Brain pericyte (primary cell): ENCODE measurements at places on chromosomes 6 and 20.

- no peak for DNase-seq
These were observed 141.2 kb downstream of the BMP2 start for GRCh38 chr20:6908673-6909072.

GRCh38 chr6:119090256-119090655 is 11.8 kb upstream of the FAM184A start:
- no peak for DNase-seq

GRCh38 chr20:45850926-45851325 is 6.3 kb downstream of the ACOT8 start:
- DNase-seq = no peak

DNA sequence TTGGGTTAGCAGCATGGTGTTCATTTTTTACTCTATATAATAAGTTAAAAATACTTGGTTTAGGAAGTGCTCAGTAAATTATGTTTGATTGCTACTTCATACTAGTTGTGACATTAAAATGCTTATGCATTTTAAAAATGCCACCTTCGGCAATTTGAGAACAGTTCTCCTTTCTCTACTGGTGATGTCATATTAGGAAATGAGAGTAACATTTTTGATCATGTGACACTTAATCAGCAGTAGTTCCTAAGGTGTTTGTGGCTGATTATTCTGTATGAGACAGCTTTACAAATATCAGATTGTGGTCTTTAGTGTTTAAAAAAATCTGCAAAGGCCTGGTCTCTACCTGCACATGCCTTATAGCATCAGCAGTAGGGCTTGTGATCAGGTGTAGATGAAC is 4.4 kb downstream of the GZF1 start:
- no peak for DNase-seq

DNA sequence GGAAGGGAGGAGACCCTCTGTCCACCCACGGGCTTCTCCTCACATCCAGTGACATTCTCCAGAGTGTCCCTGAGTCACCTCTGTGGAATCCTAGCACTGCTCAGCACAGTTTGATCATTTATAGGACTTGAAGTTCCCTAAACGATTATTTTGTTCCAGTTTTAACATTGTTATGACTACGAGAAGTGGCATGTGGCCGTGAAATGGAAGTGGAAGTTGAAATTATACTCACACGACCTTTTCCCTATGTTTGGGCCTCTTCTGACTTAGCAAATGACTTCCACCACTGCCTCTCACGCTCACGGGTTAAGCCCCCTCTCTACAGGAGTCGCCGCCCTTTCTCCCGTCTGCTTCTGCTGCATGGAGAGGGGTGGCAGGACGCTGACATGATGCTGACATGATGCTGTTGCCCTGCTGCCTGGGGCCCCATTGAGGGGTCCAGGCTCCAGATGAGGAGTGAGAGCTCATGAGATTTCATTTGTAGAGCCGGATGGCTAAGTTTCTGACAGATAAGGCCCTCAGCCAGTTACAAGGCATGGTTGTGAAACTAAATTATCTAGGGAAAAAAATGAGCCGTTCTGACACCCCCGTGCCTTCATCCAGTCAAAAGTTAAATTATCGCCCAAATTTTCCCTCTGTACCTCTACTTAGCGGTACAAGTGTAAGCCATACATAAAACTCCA is 153.6 kb upstream of the UST start:
- no peak for DNase-seq

DNA sequence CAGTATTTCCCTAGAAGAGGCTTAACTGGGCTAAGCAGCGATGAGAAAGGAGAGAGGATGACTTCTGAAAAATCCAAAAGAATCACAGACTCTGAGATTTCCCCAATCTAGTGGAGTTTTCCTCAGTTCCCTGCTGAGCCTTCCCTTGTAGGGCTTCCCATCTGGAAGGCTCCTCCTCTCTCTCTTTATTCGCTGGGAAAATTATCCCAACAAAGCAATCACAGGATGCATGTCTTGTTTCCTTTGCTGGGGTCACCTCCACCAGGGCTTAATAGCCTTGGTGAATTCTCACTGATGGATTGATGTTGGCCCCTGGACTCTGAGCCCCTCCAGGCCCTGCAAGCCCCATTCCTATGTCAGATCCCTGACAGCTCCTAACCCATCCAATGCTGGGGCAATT is 69.8 kb upstream of the MAFB start:
- no peak for DNase-seq

DNA sequence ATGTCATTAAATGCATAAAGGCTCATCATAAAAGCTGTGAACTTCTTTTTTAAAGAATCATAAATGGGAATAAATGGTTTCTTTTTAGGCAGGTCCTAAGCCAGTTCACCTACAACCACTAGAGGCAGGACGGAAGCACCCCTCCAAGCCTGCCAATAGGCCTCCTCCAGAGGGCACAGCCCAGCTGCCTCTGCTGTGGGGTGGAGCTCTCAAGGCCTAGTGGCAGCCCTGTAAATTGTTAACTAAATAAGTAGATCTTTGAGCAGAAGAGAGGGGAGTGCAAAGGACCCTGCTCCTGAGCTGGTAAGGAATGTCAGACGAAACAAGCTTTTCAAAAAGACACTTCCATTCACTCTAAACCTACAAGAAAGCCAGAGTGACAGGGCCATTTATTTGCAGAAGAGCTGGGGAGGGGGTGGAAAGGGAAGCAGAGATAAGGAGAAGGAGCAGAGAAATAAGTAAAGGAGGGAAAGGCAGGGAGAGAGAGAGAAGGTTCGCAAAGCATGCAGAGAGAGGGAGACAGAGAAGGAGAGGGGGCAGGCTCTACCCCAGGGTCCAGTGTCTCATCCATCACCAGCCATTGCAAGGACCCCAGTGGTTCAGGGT is 18.0 kb upstream of the MAFB start:
- DNase-seq = no peak

- DNase-seq = no peak
These were observed 119.9 kb downstream of the UST start for GRCh38 chr6:148866657-148867268.

GRCh38 chr6:4441981-4442434 is 306.6 kb upstream of the ECI2 start:
- no peak for DNase-seq

DNA sequence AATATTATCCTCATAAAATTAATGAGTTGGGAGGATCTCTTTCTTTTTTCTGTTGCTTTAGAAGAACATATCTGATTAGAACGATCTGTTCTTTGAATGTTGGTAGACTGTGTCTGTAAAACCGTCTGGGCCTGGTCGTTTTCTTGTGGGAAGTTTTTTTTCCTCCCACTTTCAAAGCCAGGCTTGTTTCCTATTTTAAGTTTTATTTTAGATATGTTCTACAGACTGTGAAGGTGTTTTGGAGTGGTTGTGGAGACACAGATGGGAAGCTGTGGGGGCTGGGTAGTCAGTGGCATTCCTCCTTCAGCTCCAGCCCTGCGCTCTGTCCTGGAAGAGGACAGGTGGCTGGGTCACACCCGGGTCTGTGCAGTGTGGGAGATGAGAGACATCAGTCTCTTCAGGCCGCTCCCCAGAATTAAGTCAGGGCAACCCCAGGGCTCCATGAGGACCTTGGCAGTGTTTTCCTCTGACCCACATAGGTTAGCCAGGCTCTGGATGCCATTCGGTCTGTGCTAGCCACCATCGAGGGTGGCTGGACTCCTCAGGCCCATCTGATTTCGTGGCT is 92.0 kb upstream of the SCP2D1 start:
- DNase-seq = no peak

- DNase-seq = peak; percentile 82
These were observed 31.4 kb downstream of the AFDN start for GRCh38 chr6:167858086-167858591.

- no peak for DNase-seq
These were observed 6.6 kb upstream of the ELOVL2 start for GRCh38 chr6:11050731-11051130.

- DNase-seq = no peak
These were observed 411.0 kb downstream of the C6orf118 start for GRCh38 chr6:164898412-164898811.

GRCh38 chr6:10101551-10102252 is 313.2 kb downstream of the TFAP2A start:
- no peak for DNase-seq

GRCh38 chr6:8881663-8882062 is 446.3 kb upstream of the SLC35B3 start:
- no peak for DNase-seq

GRCh38 chr6:17458966-17459365 is 65.6 kb downstream of the CAP2 start:
- no peak for DNase-seq

GRCh38 chr20:44195605-44196004 is 8.6 kb upstream of the JPH2 start:
- no peak for DNase-seq

DNA sequence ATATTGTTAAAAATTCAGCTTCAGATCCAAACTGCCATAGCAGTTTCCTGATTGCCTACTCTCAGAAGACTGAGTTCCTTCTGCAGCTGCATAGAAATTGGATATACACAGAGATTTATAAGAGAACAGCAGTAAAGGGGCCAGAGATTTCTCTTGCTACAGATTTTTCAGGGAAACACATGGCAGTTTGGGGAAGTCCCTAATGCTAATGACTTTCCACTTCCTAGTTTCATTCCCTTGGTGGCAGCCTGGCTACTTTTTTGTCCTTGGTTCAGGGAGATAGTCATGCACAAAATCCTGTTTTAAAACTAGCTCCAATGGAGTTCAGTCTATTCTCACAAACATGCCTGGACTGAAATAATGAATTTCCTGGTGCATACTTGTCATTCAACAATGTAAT is 125.3 kb upstream of the PLCB4 start:
- DNase-seq = no peak

DNA sequence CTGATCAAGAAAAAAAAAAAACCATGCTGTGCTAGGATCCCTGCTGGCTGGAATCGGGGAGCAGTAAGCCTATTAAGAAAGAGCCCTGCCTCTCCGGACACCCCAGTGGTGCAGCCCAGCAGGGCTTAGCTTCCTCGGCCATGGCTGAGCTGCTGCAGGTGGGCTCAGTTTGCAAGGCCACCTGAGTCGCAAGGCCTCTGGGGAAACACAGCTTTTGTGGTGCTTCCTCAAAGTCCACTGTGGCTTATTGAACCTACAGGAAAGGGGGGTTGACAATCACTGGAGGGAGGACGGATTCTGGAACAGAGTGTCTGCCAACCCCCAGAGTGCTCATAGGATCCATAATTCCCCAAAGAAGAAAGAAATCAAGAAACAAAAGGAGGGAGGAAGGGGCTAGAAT is 240.8 kb downstream of the SMOC2 start:
- no peak for DNase-seq

DNA sequence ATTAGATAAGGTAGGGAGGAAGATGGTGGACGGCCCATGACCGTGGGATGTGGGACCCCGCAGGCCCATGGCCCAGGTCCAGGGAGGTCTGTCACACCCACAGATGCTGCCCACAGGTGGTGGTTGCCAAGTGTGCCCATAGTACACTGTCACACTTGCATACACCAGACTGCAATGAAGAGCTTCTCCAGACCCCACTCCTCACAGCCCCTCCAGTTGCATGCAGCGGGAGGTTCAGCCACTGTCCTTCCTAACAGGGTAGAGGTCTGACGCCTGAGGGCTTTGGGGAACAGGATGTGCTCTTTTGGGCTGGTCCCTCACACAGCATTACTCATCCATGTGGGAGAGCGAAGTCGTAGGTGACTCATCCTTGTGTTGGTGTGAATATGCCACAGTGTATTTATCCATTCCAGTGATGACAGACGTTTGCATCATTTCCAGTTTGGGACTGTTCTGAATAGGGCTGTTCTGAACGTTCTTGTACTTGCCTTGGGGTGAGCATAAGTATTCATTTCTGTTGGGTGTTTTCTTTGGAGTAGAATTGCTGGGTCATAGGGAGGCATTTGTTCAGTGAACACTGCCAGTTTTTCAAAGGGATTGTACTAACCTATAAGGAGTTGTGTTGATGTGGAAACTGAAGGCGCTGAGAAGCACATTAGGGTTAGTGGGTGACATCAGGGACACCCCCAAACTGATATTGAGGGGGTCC is 10.1 kb upstream of the PYGB start:
- peak; percentile 95 for DNase-seq

DNA sequence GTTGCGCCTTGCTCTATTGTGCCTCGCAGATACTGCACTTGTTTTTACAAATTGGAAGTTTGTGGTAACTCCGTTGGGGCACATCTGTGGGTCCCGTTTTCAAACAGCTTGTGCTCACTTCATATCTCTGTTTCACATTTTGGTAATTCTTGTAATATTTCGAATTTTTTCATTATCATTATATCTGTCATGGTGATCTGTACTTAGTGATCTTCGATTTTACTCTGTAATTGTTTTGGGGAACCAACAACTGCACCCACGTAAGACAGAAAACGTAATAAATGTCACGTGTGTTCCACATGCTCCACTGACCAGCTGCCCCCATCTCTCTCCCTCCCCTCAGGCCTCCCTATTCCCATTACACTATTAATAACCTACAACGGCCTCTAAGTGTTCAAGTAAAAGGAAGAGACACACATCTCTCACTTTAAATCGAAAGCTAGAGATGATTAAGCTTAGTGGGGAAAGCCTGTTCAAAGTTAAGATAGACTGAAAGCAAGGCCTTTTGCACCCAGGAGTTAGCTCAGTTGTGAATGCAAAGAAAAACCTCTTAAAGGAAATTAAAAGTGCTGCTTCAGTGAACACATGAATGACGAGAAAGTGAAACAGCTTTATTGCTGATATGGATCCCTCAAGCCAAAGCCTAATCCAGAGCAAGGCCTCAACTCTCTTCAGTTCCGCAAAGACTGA is 26.9 kb downstream of the TTLL2 start:
- no peak for DNase-seq

- DNase-seq = no peak
These were observed 246.2 kb downstream of the FOXC1 start for GRCh38 chr6:1855890-1856289.

- no peak for DNase-seq
These were observed 158.7 kb upstream of the CITED2 start for GRCh38 chr6:139533171-139533570.

DNA sequence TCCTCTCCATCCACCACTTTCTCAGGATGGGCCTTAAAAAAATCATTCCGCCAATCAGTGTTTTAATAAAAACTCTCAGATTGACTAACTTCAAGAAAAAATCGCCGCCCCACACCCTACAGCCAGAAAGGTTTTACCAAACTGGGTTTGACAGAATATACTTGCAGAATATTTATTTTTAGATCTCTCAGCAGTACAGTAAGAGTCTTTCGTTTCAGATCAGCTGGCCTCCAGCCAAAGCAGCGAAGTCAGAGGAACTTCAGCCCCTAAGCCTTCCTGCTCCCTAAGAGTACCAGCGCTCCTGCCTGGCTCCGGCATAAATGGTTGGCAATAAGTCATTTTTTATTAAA is 24.7 kb downstream of the TBC1D7 start:
- DNase-seq = no peak

- no peak for DNase-seq
These were observed 146.7 kb downstream of the TRIM27 start for GRCh38 chr6:28777147-28777461.

GRCh38 chr6:12163149-12163548 is 127.0 kb upstream of the EDN1 start:
- no peak for DNase-seq
